Fibroblast of upper back skin (primary cell): ENCODE measurements at places on chromosomes 5 and 9.

DNA sequence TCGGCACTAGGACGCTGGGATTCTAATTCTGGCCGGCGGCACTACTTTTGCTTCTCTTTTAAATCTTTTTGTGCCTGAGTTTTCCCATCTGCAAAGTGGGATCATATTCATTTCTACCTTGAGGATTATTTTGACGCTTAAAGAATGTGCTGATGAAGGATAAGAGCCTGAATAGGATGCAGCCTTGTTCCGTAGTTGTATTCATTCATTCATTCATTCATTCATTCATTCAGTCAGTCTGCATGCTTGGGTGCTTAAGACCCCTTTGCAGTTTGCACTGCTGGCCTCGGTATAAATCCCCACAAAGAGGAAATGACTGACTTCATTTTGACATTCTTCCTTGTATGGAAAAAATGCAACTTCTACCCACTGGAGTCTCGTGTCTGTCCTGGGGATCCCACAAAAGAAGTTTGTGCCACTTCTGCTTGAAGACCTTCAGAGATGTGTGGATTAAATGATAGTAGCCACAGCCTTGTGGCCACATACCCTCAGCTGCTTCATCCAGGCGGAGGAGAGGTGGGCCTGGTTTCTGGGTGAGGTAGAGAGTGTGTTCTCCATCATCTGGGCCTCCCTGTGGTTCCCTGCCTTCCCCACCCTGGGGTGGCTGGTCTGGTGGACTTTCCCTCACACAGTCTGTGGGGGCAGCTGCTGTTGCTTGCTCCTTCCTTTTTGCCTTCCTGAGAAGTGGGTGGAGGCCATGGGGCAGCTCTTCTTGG lies 62.6 kb downstream of the PPARGC1B start:
- DNase-seq: no peak

DNA sequence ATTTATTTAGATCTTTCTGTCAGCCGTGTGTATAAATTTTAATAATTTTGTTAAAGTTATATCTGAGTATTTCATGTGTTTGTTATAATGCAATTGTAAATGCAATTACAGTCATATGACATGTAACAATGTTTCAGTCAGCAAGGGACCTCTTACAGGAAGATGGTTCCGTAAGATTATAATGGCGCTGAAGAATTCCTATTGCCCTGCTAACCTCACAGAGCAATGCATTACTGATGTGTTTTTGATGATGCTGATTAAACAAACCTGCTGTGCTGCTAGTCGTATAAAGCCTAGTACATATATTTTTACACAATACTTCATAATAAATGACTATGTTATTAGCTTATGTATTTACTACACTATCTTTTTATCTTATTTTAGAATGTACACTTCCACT lies 1166.4 kb downstream of the CDH12 start:
- DNase-seq: no peak

DNA sequence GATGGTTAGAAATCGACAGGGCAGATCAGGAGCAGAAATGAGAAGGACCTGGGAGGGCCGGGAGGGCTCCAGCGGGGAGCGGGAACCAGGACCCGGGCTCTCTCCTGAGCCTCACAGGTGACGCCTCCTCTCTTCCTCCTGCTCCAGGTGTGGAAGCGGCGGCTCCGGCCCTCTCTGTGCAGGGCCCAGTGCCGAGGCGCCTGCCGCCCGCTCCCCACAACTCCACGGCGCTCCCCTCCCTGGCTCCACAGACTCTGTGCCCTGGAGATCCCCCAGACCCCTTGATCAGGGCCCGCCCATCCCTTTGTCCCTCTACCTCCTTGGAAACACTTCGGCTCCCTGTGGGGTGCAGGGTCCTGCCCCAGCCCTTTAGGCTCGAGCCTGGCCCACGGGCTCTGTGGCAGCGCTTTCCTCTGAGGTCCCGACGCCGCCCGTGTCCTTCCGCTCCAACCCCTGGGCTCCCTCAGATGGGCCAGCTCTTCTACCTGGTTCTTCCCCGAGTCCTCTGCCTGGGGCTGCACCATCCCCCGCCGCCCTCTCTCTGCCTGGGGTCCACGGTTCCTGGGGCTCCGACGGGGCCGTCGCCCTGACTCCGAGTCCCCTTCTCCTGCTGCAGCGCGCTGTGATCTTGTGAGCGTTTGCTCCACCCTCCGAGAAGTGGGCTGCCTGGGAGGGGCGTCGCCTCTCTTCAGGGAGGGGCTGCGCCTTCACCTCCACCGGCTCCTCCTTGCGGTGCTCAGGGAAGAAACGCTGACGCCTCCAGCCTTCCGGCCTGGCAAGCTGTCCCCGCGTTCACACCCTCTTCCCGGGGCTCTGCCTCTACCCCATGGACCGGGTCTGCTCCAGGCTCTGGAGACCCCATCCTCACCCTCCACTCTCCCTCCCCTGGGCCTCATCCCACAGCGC lies 22.4 kb upstream of the SLC6A3 start:
- DNase-seq: no peak

DNA sequence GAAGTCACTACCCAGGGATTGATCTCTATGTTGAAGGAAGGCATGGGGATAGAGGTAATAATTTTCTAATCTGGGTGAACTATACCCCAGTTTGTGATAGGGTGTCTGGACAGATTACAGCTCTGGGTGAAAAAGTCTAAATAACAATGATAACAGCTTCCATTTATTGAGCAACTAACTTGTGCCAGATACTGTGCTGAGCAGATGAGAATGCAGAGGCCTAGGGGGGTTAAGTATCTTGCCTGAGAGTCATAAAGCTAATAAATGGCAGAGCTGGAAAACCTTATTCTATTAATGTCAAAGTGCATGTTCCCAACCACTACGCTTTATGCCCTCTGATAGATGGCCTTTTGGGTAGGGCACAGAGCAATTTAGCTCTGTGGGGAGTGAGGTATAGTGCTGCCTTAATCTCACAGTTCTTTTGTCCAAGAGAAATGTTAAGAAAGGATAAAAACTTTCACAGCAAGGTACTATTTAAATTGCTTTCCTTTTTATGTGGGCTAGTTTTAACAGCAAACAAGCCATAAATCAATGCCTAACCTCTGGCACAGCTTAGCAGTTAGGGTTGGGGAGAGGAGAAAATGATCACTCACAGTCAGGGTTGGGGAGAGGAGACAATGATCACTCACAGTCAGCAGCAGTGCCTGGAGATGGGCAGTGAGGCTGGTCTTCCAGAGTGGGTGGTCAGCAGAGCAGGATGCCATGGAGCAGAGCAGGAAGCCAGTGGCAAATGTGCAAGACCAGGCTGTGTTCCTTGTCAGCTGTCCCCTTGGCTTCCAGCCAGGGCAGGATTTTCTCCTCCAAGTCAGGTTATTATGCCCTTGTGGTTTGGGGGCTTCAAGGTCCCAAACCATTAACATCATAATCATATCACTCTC lies 187.0 kb downstream of the CARTPT start:
- DNase-seq: no peak

GRCh38 chr5:143843461-143843860 lies 31.5 kb downstream of the HMHB1 start:
- no peak for DNase-seq

DNA sequence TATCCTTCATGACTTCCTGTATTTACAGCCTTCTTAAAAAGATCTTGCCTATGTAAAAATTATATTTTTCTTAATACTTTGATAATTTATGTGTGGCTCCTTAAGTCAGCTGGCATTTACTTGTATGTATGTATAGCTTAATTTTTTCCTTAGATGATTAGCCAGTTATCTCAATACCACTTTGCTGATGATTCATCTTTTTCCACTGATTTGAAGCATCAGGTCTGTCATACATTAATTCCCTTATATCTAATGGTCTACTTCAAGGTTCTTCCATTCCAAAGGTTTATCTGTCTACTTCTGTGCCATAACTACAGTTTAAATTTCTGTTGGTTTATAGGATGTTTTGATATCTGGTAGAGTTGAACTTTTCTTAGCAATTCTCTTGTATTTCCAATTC lies 44.9 kb upstream of the MTMR12 start:
- no peak for DNase-seq

DNA sequence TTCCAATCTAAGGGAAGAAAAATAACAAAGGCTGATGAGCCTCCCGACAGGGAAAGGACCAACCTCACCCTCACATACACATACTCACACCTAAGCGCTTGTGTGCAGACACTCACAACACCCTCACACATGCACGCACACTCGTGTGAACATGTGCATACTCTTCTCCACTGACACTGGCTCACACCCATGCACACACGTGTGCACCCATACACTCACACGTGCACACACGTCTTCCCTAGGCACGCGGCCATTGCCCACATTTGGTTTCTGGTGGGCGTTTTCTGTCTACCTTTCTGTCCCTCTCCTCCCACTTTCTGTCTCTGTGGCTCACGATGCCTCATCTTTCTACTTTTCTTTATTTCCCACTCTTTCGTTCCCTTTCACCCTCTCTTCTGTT lies 169.7 kb upstream of the MVB12B start:
- no peak for DNase-seq

DNA sequence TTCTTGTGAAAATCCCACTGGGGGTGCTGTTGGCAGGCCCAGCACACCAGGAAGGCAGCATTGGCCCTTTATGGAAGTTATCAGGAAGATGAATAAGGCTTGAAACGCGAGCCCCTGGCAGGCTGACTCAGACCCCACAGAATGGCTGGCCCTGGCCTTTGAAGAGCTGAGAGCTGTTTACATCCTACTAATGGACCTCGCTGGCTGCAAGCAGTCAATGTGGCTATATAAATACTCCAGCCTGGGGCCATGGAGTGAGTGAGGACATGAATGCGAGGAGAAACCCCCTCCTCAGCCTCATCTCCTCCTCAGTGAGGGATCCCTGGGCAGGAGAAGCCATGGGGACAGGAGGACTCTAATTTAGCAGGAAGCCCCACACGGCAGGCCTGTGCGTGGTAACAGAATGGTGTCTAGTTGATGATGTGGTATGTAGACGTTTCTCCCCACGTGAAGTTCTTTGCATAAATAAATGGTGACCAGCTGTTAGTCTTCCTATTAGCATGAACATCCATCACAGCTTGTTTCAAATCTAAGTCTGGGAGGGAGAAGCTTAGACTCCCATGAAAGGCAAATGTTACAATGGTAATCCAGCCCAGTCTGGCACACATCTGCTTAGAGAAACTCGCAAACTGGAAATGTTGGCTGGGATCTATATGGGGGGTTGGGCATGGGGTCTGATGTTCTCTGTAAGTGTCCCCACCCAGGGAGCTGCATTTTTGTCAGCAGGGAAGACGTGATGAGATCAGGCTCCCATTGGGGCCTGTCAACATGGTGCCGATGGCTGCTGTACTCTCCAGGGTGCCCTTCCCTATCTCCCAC lies 175.1 kb upstream of the PITX1 start:
- peak; percentile 99 for DNase-seq

- peak; percentile 60 for DNase-seq
Observed at GRCh38 chr5:150410524-150411244, 2.0 kb downstream of the CD74 start.

- no peak for DNase-seq
Observed at GRCh38 chr9:107767711-107768110, 278.1 kb upstream of the KLF4 start.

- no peak for DNase-seq
Observed at GRCh38 chr5:180815293-180815917, 12.8 kb upstream of the MGAT1 start.

GRCh38 chr9:107650995-107651394 lies 161.4 kb upstream of the KLF4 start:
- no peak for DNase-seq

GRCh38 chr5:161406880-161407279 lies 139.6 kb downstream of the GABRB2 start:
- peak; percentile 9 for DNase-seq

DNA sequence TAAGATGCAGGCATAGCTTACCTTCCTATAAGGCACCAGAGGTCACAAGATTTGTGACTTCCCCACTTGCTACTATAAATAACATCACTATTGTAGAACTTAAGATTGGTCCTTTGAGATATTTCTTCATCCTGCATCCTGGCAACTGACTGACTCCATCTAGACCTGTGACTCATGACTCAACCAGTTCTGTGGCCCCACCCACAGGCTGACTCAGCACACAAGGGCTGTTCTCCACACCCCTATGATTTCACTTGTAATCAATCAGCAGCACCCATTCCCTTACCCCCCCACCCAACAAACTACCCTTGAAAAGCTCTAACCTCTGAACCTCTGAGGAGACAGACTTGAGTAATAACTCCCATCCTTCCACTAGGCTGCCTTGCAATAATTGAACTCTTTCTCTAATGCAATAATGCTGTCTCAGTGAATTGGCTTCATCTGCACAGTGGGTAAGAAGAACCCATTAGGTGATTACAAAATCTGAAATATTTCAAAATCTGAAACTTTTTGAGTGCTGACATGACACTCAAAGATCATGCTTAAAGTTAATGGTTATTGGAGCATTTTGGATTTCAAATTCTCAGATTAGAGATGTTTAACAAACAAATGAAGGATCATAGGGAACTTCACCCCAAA lies 296.7 kb downstream of the ARL15 start:
- DNase-seq: peak; percentile 87

DNA sequence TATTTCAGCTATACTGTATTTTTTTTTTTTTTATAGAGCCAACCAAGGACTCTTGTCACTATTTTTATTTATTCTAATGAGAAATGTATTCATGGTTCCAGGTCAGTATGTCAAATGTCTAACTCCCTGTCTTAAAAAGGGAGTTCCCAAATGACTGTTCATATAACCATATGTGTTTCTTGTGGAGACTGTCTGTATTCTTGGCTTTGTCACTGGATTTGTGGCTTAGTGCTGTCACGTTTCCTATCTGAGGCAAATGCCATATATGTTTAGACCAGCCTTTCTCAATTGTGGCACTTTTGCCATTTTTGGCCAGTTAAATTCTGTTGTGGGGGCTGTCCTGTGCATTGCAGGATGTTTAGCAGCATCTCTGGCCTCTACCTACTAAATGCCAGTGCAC lies 3.1 kb downstream of the GCNT1 start:
- DNase-seq: no peak

GRCh38 chr9:135033487-135033886 lies 54.0 kb upstream of the OLFM1 start:
- DNase-seq: no peak

GRCh38 chr5:38551030-38552017 lies 5.1 kb downstream of the LIFR start:
- peak; percentile 67 for DNase-seq

DNA sequence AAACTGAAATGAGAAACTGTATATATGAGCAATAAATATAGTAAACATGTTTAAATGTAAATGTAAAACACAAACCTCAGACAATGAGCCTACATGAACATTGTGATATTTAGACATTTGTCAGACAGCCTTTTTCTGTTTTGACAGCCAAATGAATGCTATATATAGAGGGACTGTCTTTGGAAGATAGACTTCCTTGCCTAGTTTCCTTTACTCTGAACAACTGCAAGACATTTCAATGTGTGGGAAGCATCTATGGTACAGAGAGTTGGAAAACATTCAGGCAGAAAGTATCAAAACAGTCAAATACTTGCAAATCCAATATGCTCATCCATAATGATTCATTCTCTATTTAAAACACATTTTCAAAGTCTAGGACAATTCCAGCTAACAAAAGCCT lies 31.7 kb upstream of the TUSC1 start:
- peak; percentile 2 for DNase-seq

- DNase-seq: peak; percentile 42
Observed at GRCh38 chr5:53503562-53504218, 23.3 kb downstream of the FST start.
